ENCODE measurements at places on chromosomes 13 and 19. TPM values are rescaled to one million over a fixed set of nuclear protein-coding genes. Genes with fewer than 3 reads are reported as not detected.

DNA sequence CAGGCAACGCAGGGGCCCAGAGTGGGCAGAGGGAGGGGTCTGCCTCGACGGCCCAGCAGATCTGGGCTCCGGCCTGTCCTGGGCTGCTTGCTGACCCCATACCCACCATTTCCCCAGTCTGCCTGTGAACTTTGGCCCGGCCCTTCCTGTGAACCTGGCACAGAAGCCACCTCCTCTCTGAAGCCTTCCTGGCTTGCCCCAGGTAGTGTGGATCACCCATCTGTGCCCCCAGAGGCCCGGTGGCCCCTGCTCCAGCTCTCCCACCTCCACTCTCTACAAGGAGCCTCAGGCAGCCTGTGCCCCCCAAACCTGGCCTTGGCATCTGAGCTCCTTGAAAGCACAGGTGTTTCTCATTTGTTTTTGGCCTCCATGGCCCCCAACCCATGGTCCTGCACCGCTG is 15.7 kb downstream of the PLEKHF1 start:
- no peak for DNase-seq

- no peak for DNase-seq
These were observed 18.6 kb downstream of the BRD4 start for GRCh38 chr19:15313649-15314279.

DNA sequence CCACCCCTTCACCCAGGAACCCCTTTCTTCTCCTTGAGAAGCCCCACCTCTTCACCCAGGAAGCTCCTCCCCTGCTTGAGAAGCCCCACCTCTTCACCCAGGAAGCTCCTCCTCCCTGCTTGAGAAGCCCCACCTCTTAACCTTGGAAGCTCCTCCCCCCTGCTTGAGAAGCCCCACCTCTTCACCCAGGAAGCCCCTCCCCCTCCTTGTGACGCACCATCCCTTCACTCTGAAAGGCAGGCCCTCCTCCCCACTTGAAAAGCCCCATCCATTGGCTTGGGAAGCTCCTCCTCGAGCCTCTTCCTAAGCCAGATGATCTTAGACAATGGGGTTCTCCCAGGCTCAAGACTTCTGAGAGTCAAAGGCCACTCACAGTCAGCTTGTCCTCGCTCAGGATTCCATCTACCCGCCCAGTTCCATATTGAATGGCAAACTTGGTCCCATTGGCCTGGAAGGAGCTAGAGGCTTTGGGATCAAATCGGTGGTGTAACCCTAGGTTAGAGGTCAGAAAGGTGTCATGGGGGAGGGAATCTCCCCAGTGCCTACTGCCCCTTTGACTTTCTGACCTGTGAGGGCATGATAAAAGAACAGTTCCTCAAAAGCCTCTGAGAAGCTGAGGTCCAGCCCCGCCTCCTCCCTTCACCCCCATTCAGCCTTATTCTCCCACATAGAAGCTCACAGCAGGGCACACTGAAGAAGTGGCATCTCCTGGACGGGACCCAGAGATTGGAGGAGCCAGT is 4.0 kb downstream of the NAPSA start:
- DNase-seq, result no peak

GRCh38 chr19:43784241-43784980 is 3.6 kb upstream of the KCNN4 start:
- no peak for DNase-seq

DNA sequence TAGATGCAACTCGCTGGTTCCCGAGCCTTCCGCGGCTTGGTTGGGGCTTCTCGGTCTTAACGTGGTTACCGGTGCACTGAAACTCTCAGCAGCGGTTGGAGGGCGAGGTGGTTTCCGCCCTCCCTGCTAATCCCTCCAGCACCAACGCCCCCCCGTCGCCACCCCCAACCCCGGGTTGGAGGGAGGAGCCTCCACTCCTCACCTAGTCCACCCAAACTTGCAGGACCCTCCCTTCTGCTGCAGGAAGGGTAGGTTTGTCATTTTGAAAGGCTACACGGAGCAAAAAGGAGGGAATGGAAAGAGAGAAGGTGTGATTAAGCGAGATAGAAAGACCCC is 465.0 kb downstream of the ITGBL1 start:
- no peak for DNase-seq

DNA sequence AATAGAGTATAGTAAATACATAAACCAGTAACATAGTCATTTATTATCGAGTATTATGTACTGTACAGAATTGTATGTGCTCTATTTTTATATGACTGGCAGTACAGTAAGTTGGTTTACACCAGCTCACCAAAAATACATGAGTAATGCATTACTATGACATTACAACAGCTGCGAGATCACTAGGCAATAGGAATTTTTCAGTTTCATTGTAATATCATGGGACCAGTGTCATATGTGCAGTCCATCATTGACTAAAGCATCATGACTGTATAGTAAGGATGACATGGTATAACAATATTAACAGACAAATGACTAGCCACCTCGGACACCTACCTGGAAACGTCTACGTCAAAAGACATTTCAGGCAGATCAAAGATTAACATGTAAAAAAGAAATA is 33.6 kb downstream of the ATP7B start:
- DNase-seq, result no peak

DNA sequence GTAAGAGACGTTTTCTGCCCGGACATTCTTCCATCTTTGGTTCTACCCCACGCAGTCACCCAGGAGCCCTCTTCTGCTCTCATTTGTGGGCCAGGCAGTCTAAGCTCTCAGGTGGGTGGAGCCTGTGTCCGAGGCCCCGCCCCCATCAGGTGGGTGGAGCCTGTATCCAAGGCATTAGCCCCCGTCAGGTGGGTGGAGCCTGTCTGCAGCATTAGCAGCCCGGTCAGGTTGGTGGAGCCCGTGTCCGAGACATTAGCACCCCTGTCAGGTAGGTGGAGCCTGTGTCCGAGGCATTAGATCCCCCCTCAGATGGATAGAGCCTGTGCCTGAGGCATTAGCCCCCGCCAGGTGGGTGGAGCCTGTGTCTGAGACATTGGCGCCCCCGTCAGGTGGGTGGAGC is 45.5 kb upstream of the C13orf46 start:
- DNase-seq, result no peak

- no peak for DNase-seq
These were observed 5.2 kb upstream of the MRPS31 start for GRCh38 chr13:40776232-40776631.

GRCh38 chr19:293436-294110 is 2.4 kb upstream of the PLPP2 start:
- DNase-seq, result peak; percentile 19

DNA sequence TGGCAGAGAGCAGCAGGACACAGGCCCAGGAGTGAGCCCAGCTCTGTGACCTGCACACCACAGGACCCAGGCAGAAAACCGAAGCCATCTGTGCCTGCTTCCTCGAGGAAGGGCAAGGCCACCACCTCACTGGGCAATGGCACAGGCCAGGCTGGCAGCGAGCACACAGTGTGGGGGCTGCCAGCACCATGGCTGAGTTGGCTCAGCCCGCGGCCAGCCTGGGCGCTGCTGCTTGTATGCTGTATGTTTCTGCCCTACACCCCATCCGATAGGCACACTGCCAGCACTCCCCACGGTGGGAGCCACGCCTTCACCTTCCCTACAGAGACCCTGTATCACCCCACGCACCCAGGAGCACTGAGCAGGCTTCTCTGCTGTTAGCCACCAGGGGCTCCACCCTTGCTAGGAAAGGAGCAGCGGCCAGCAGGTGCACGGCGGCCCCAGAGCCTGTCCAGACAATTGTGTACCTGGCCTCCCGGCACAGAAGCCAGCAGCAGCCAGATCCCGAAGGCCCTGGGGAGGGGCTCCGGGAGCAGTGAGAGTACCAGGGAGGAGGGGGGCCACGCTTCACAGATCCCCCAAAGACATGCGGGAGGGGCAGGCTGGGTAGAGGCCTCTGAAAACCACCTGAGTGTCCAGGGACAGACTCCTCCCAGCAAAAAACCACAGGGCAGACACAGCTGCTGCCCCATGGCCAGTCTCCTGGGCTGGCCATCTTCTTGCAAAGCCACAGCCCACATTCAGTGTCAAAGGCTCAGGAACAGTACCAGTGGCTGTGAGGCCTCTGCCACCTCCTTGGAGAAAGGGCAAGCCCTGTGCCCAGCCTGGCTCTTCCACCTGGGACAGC is 56.1 kb downstream of the MLLT1 start:
- DNase-seq, result no peak

DNA sequence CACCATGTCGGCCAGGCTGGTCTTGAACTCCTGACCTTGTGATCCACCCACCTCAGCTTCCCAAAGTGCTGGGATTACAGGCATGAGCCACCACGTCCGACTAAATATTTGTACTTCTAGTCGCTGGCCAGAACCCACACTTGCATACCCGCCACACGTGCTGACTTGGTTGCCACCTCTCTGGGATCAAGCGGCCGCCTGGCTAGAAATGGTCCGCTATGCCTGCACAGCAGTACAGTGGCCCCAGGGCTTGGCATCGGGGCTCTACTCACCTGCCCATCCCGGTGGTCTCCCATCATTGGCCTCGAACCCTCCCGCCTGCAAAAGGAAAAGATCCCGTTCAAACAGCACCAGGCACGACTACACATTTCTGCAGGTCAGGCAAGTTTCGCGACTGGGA is 23.7 kb upstream of the TINCR start:
- DNase-seq, result no peak

- DNase-seq, result no peak
These were observed 375.3 kb downstream of the MTUS2 start for GRCh38 chr13:29195456-29195855.

DNA sequence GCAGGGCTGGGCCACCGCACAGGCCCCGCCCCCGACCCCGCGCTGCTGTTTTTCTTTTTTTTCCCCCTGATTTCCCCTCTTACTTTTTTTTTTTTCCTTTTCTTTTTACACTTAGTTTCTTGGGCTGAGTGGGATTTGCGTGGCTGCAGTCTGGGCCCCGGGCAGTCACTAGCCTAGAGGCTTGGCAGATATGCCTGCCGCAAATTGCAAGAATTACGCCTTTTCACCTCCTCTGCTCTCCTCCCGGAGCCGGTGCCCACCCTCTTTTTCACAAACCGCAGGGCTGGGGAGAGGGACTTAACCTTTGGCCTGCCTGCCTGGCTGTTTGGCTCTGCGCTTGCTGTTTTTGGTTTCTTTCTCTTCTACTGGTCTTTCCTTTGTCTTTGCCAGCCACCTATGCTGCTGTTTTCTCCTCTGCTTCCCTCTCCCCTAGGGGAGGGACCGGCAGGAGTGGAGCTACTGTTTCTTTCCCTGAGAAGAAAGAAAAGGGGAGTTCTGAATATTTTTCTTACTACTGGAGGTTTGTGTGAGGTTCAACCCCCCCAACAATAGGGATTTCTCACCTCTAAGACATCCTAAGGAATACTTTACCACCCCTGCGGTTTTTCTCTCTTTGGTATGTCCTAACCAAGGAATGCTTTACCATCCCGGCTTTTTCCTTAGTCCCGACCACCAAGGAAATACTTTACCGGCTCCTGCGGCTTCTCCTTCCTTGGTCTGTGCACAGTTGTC is 11.0 kb downstream of the ZNF552 start:
- DNase-seq, result no peak

DNA sequence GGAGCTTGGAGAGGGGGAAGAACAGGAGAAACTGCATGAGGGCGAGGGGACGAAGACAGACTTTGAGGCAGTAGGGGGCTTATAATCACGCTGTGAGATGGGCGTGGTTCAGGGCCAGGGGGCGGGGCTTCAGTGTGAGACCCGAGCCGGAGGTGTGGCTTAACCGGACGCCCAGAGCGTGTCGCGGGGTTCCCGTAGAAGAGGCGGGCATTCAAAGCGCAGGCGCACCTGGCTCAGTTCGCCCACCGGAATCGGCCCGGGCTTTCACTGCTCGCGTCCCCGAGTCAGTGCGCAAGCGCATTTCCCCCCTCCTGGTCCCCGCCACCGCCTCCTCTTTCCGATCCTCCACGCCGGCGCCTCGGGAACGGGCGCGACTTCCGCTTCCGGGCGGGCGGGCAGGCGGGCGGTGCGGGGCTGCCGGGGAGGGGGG is 225 bp upstream of the ZNF865 start:
- peak; percentile 98 for DNase-seq

DNA sequence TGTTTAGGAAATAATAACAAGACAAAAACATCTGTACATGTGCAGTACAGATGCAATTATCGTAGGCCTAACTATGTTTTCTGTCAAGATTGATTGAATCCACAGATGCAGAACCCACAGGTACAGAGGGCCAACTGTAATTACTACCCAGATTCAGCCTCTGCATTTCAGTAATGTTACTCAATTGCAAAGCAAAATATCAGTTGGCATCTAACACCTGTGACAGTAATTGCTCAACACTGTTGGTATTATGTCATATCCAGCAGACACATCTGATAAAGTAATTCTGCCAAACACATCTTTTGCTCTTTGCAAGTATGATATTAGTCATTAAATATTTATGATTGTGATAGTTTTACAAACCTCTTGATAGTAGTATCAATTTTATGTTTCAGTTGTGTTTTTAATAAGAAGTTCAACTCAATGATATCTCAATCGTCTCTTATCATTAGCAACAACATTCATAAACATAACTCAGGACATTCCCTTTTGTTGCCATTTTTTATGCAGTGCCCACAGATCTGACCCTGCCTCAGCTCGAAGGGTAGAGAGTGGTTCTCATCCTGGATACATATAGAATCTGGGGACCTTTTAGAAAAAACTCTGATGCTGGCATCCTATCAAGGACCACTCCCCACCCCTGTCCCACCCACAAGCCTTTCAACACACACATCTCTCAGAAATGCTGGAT is 104.7 kb downstream of the MYCBP2 start:
- DNase-seq, result no peak

DNA sequence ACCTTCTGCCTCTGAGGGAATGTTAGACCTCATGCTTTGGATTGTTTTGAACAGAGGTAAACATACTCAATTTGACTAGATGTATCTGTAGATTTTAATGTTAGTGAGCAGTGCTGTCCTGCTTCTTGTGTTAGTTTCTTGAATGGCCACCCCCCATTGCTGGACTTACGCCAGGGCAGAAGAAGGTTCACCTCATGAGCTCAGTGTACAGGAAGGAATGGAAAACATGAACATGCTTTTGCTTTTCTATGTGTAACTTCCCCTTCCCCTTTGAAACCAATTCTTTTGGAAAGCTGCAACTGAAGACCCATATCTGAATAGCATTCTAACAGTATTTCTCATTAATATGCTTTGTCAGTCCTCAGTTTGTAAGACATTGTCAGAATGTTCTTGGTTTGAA is 32.3 kb downstream of the WASF3 start:
- no peak for DNase-seq

DNA sequence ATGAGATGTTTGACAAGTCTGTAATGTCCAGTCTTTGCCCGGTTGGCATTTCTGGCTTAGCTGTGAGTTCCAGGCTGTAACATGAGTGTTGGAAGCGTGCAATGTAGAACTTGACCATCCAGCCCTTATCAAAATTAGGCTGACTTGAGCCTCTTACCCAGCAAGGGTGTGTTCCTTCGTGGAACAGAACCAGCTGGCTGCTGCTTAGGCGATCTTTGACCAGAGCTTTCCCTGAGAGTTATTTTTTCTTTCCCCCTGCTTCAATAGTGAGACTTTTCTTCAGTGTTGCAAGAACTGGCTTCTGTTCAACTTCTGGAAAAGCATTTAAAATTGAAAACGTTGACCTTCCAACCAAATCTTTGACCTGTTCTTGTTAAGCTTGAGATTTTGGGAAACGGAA is 6.5 kb downstream of the TNFSF13B start:
- no peak for DNase-seq

CDC42EP5 gene
- 39.8 TPM for total RNA-seq

METTL21C gene
- not detected for total RNA-seq

FUT2 gene
- total RNA-seq, result not detected

TMC4 gene
- total RNA-seq, result 3.0 TPM

ZIM2 gene
- total RNA-seq, result not detected

CD33 gene
- total RNA-seq, result 3.3 TPM

DOCK9 gene
- total RNA-seq, result 101 TPM

NBEA gene
- 22.1 TPM for total RNA-seq

SPRED3 gene
- total RNA-seq, result not detected

CADM4 gene
- 6.1 TPM for total RNA-seq

CACNA1A gene
- 1.0 TPM for total RNA-seq

NPAS1 gene
- not detected for total RNA-seq

CFAP97D2 gene
- total RNA-seq, result not detected

Measured in uterus (tissue), 4 donors.